Right cardiac atrium (tissue), 5 donors: ENCODE measurements at places on chromosomes 6 and 20. TPM values are rescaled to one million over a fixed set of nuclear protein-coding genes. Genes with fewer than 3 reads are reported as not detected.

The PPP1R3D gene
- total RNA-seq, result 12.2 TPM

The FAM229B gene
- total RNA-seq, result 68.6 TPM

The ATP5F1E gene
- 113 TPM for total RNA-seq

The DLL1 gene
- total RNA-seq, result 29.2 TPM

The TAF8 gene
- total RNA-seq, result 29.6 TPM

The CLVS2 gene
- total RNA-seq, result not detected

The ASIP gene
- 2.6 TPM for total RNA-seq

The CNR1 gene
- total RNA-seq, result 0.69 TPM
